Osteoblast (primary cell): ENCODE measurements at places on chromosomes 3 and 15. TPM values are rescaled to one million over a fixed set of nuclear protein-coding genes. Genes with fewer than 3 reads are reported as not detected.

Gene CHRM5
- total RNA-seq, result under 0.01 TPM in 2 replicates

Gene GPR156
- 0.88 and 1.4 TPM in 2 replicates for total RNA-seq

Gene HYAL1
- total RNA-seq, result under 0.01 and 0.59 TPM in 2 replicates

Gene TMEM212
- total RNA-seq, result not detected in 2 replicates

Gene FYCO1
- 22.7 and 25.0 TPM in 2 replicates for total RNA-seq

Gene FBXO45
- total RNA-seq, result 8.0 TPM in 2 replicates

Gene IRAK2
- 3.2 and 4.0 TPM in 2 replicates for total RNA-seq

Gene COL6A5
- total RNA-seq, result not detected in 2 replicates

Gene GOLGA8H
- under 0.01 TPM in 1 of 2 replicates, not detected in the other for total RNA-seq

Gene PDIA3
- total RNA-seq, result 160 and 173 TPM in 2 replicates

Gene HGD
- total RNA-seq, result under 0.01 TPM in 2 replicates

Gene P2RY1
- total RNA-seq, result under 0.01 and 0.36 TPM in 2 replicates

Gene GCNT3
- total RNA-seq, result 0.72 and 1.2 TPM in 2 replicates

Gene PLA2G4B
- total RNA-seq, result 0.72 and 1.2 TPM in 2 replicates

Gene MKRN3
- total RNA-seq, result 0.36 and 0.59 TPM in 2 replicates

Gene ANKRD34C
- not detected in 2 replicates for total RNA-seq

Gene SLC28A1
- not detected in 2 replicates for total RNA-seq

Gene CCDC39
- not detected in 2 replicates for total RNA-seq

Gene ABI3BP
- total RNA-seq, result 130 and 183 TPM in 2 replicates

Gene SPATA12
- not detected in 2 replicates for total RNA-seq

Gene WDR53
- total RNA-seq, result 6.8 and 7.2 TPM in 2 replicates

Gene MON1A
- 13.0 and 14.1 TPM in 2 replicates for total RNA-seq

Gene ATP8B4
- total RNA-seq, result 0.88 and 1.1 TPM in 2 replicates

Gene SRGAP3
- 2.5 and 4.7 TPM in 2 replicates for total RNA-seq

Gene PCOLCE2
- 19.7 and 21.4 TPM in 2 replicates for total RNA-seq

Gene SCAPER
- 8.3 and 10.6 TPM in 2 replicates for total RNA-seq

Gene ACP3
- under 0.01 TPM in 1 of 2 replicates, not detected in the other for total RNA-seq

Gene HCLS1
- 2.9 and 4.1 TPM in 2 replicates for total RNA-seq

Gene SPCS1
- 60.1 and 67.0 TPM in 2 replicates for total RNA-seq

Gene FES
- 19.2 and 20.3 TPM in 2 replicates for total RNA-seq

Gene SLC22A13
- 0.29 and 0.36 TPM in 2 replicates for total RNA-seq

Gene SLCO2A1
- under 0.01 and 0.36 TPM in 2 replicates for total RNA-seq

Gene RYK
- total RNA-seq, result 108 and 117 TPM in 2 replicates

Gene GUCA1C
- not detected in 2 replicates for total RNA-seq

Gene EPHB1
- 0.36 and 1.5 TPM in 2 replicates for total RNA-seq

Gene CGNL1
- 1.1 and 1.5 TPM in 2 replicates for total RNA-seq

Gene SIAH2
- 35.7 and 36.2 TPM in 2 replicates for total RNA-seq

Gene ZNF385D
- total RNA-seq, result 2.5 and 2.9 TPM in 2 replicates

Gene SCAANT1
- not detected in 2 replicates for total RNA-seq

Gene NR2E3
- total RNA-seq, result under 0.01 TPM in 2 replicates

Gene SLC25A26
- 26.1 and 31.2 TPM in 2 replicates for total RNA-seq

Gene CLDN18
- total RNA-seq, result not detected in 2 replicates

Gene CAV3
- not detected in 2 replicates for total RNA-seq

Gene MESP2
- total RNA-seq, result 0.72 and 1.5 TPM in 2 replicates

Gene WNT7A
- not detected in 2 replicates for total RNA-seq

Gene BFSP2
- not detected in 2 replicates for total RNA-seq

Gene C3orf22
- total RNA-seq, result not detected in 2 replicates

Gene MYZAP
- total RNA-seq, result under 0.01 TPM in 1 of 2 replicates, not detected in the other

Gene TICRR
- 0.72 and 0.88 TPM in 2 replicates for total RNA-seq

Gene SCN5A
- under 0.01 TPM in 1 of 2 replicates, not detected in the other for total RNA-seq

Gene MAPK6
- 77.2 and 86.9 TPM in 2 replicates for total RNA-seq
